ENCODE measurements at places on chromosomes 1 and 21.

DNA sequence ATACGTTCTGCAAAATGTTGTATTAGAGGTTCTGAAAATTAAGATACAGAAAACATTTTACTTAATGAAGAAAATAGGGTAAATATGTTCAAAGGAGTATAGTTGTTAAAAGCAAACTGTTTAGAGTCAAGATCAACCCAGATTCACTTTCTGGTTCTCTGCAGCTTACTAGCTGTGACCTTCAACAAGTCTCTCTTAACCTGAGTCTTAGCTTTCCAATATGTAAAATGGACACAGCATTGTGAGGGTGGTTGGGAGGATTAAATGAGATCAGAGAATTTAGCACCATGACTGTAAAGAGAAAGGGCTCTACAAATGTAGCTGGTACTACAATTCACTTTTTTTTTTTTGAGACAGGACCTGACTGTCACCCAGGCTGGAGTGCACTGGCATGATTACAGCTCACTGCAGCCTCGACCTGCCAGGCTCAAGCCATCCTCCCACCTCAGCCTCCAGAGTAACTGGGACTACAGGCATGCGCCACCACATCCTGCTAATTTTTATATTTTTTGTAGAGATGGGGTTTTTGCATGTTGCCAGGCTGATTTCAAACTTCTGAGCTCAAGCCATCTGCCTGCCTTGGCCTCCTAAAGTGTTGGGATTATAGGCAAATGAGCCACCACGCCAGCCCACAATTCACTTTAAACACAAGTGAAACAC lies 43.9 kb downstream of the ATP1A1 start:
- DNase-seq: no peak

DNA sequence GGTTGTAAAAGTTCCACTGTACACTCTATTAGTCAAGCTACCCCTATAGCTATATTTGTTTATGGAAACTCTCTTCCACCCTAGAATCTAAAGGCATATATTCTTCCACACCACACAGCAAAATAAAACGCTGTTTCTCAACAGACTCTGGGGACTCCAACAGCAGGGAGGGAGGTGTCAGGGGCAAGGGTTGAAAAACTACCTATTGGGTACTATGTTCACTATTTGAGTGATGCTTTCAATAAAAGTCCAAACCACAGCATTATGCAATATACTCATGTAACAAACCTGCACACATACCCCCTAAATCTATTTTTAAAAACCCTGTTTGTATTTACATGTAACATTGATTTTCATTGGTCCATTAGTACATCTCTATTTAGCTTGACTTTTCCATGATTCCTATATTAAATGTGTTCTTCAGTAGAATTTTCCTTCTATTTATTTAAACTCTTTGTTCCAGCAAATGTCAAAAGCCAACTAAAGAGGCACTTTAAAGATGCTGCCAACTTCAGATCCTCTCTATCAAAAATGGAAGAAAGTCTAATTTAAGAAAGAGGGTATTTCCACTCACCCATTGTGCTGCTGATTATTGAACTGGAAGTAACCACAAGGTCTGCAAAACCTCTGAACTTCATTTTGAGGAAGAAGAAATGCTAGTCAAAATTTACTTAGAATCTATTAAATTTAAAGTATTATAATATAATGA lies 26.2 kb downstream of the RGS7 start:
- no peak for DNase-seq

DNA sequence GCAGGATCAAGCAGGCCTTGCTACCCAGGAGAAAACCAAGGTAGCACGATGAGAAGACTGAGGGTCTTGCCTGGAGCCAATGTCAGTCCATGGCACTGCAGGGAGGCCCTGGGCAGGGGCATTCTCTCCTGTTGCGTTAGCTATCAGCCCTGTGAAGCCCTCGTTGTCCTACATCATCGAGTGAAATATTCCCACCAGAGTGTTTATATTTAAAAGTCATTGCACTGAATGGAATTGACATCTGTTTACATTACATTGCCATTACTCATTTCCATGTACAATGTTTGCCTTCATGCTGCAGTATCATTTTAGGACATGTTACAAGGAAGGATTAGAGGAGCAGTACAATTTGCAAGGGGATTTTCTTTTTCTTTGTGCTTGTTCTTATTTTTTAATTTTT lies 243.9 kb downstream of the KAZN start:
- no peak for DNase-seq

DNA sequence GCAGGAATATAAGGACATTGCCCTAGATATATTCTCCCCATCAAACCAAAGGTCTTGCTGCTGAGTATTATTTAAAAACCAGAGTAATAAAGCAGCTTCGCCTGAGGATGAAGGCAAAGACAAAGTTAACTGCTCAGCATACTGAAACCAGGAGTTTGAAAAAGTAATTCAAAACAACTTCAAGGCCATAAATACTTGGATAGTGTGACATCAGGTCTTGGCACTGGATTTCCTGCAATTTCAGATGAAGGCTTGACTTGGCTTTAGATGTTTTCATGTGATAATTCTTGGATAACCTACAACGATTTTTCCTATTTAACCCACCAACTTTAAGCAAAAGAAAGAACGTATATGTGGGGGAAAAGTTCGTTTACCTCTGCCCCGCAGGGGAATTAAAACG lies 10.6 kb downstream of the SOD1 start:
- DNase-seq: no peak

DNA sequence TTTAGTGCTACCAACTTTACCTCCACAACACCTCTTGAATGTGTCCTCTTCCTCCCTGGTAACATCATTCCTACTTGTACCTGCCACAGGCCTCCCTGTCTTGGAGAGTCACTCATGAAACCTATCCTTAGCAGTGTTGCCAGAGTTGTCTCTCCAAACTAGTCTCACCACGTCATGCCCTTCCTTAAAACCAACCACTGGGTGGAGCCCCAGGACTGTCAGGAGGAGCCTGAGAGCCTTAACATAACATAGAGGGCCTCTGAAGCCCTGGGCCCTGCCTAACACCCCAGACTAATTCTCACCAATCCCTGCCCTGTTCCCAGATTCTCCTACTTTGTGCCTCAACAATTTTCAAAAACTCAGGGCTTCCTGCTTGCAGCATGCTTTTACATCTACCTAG lies 65.3 kb downstream of the ZNF697 start:
- DNase-seq: peak; percentile 23

DNA sequence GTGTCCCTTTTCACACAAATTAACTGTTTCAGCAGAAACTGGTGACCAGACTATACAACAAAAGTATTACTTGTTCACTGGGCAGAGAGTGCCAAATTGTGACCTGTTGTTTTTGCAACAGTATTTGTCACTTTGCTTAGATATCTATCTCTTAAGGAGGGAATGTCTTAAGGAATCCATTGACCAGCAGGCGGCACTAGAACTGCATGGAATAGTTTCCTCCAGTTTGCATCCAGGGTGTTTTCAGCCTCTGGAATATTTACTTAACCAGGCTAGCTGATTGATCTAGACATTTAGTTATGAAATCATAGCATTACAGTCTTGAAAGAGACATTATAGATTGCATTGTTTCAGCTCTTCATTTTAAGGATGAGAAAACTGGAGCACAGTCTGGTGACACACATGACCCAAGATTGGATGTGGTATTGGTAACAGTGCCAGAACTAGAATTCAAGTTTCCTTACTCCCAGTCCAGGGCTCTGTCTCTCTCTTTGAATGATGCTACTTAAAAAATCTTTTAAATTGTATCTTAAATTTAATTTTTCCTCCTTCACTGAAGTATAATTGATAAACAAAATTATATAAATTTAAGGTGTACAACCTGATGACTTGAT lies 16.9 kb downstream of the RPTN start:
- no peak for DNase-seq

GRCh38 chr21:44323591-44323990 lies 15.6 kb downstream of the CFAP410 start:
- DNase-seq: no peak

DNA sequence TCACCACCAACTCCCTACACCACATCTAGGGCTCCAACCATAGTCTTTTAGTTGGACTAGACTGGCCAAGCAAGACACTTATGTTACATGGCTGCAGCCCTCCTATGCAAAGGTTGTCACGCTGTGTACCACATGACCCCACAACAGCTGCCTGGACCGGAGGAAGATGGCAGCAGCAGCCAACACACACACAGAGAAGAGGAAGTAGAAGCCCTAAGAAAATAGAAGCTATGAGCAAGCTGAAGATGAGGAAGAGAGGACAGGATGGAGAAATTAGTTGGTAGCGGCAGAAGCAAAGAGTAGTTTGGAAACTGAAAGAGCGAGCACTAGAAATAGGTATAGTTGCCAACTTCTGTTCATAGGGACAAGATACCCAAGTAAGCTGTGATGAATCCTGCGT lies 60.8 kb upstream of the RALGPS2 start:
- DNase-seq: no peak

- no peak for DNase-seq
Observed at GRCh38 chr1:160713161-160713560, 1.5 kb upstream of the CD48 start.

DNA sequence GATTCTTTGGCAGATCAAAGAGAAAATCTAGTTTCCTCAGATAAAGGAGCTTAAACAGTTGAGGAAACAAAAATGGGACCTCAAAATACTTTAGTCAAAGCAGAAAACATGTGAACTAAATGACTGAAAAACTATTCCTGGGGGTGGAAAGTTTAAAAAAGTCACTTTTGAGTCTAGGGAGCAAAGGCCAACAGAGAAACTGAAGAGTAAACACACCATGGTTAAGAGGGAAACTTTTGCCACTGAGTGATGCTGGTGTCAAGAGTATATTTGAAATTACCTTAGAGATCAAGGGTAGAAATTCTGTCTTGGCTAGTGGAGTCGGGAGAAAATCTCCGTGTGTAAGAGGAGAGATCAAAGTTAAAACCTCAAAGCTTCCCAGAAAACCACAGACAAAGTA lies 501.2 kb upstream of the ADGRL4 start:
- DNase-seq: no peak

DNA sequence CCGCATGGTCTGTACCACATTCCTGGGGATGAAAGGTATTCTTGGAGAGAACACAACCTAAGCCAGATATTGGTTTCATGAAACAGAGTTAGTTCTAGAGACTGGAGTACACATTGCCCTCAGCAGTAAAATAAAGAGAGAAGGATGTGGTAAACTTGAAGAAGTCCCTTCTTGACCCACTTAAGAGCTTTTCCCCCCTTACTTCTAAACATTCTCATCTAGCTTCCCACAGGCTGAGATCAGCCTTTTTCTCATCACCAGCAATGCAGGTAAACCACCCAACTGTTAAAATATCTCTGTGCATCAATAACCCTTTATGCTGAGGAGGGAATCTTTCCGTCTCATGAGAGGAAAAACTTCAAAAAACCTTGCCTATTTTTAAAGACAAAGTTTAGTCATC lies 62.6 kb downstream of the SUSD4 start:
- DNase-seq: no peak

GRCh38 chr1:228697207-228698016 lies 37.9 kb upstream of the RHOU start:
- DNase-seq: peak; percentile 1

GRCh38 chr1:240883490-240883889 lies 271.5 kb upstream of the GREM2 start:
- DNase-seq: no peak

DNA sequence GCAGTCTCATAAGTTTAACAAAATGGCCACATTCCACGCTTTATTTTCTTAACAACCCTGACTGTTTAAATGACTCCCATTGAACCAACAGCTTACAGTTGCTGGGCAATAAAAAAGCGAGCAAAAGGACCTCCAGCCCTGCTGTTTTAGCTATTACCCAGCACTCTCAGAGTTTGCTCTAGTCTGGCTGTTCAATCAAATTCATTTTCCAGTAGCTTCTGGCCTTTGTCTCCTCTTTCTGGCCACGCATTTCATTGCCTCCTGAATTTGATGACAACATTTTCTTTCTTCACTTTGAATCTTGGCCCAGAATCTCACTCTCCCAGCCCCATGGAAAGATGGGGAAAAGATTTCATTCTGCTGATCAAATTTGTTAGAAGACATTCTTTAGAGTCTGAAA lies 44.1 kb upstream of the DOCK7 start:
- DNase-seq: no peak

DNA sequence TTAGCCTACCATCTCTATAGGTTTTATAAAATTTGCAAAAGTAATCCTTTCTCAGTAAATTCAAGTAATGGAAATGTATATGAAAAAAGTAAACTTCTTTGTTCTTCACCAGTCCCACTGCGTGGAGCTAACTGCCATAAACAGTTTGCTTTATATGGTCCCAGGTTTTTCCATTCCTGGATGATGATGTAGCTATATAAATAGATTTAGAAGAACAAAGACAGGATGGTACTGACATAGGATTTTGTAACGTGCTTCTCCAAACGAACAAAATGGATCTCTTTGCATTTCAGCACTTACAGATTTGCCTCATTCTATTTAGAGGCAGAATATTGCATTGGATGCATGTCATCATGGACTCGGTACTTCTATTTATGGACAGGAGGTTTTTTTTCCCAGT lies 57.3 kb downstream of the SMYD2 start:
- no peak for DNase-seq

DNA sequence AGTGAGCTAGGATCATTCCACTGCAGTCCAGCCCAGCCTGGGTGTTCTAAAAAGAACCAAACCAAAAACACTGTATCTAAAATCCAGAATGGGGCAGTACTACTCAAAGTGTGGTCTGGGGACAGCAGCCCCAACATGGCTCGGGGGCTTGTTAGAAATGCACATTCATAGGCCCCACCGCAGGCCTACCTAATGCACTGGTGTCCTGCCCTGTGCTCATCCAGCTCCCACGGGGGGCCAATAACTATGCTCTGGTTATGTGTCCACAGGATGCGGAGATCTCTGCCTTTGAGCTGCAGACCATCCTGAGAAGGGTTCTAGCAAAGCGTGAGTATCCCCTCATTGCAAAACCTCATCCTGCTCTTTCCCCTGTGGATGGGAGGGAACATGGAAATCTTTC lies 51.5 kb downstream of the CAPN2 start:
- DNase-seq: no peak

DNA sequence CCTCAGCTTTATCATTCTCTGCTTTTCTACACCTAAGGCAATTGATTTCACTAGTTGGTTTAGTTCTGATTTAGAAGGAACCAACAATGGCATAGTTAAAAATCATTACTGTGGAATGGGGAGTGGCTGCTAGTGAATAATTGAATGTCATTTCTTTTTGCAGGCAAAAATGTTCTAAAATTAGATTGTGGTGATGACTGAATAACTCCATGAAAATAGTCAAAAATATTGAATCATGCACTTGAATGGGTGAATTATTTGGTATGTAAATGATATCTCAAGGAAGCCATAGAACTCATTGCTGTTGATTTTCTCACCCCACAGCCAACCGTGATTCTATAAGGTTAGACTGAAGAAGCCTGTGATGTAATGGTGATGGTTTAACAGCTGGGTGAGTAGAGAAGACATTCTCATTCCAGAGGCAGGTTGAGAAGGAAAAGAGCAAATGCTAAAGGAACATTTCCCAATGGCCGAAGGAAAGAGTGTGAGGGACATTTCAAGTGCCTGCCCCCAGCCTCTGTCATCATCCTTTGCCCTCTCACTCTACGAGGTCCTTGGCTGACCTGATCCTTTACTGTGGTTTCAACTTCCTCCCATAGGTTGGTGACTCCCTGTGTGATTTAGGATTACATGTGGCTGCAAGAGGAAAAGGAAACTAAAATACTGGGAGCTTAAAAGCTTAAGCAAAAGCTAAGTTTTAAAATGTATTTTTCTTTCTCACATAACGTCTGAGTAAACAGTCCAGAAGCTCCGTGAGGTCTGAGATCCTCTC lies 12.5 kb downstream of the OVAAL start:
- DNase-seq: no peak

Data from occipital lobe (tissue), 3 donors.